Endothelial cell (in vitro differentiated cells): ENCODE measurements at places on chromosomes 16 and 17.

GRCh38 chr17:68231541-68231940, 16.3 kb upstream of the AMZ2 start:
- no peak for DNase-seq

DNA sequence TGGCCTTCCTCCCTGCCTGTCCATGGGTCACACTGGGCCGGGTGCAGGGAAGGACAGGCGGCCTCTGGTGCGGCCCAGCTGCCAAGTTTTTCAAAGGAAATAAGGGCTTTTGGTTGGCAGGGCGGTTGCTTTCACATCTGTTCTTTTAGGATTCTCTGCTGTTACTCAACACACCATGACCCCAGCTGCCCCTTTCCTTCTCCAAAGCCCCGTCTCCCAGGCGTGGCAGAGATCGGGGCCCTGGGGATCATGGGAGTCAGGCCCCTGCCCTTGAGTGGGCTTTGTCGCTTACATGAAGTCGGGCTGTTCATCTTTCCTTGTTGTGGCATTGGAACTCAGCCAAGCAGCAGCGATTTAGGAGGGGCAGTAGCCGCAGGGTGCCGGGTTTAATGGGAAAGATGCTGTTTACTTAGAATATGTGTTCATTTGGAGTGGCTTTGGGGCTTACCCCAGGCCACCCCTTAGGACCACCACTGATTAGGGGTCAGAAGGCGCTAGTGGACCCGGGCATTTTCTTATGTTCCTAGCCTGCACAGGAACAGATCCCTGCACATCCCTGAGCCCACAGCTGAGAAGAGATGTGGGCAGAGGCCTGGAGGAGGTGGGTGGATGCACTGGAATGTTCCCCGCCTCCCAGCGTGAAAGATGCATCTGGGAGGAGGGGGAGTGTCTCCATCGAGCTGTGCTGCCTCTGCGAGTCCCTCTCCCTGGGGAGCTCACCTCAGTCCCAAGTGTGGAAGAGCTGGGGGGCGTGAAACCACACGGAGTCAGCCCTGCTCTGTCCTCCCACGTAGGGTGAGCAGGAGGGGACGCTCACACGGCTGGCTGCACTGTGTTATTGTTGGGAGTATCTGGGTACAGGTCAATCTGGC, 6.8 kb upstream of the ADCY7 start:
- no peak for DNase-seq

- no peak for DNase-seq
These were observed 4.7 kb upstream of the AANAT start for GRCh38 chr17:76462556-76463290.

DNA sequence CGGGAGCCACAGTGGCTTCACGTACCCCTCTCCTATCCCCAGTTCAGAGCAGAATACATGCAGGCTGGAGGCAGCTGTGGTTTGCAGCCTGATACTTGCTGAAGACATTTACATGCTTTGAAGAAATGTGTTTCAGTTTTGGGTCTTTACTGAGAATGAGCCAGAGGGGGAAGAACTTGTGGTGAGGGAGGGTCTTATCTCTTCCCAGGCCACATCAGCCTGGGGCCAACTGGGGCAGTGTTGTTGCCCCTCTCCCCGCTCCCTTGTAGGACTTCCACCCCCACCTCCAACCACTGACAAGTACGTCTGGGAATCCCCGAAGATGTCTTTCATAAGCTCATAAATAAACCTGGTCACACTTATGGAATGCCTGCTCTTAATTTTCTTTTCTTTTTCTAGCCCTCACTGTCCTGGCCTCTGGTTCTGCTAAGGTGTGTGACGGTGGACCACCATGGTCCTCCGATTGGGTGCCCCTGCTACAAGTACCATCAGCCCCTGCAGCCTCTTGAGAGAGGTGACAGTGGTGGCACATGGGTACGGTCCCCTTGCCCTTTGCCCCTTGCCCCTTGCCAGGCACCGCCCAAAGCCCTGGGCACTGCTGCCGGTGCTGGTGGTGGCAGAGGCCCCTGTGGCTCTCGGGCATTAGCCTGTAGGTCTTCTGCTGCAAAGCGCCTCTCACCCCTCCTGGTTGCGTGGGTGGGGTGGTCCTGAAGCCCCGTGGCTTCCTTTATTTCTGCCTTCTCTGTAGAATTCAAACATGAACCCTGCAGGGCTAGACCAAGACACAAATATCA, 144.8 kb upstream of the RPH3AL start:
- DNase-seq, result no peak

DNA sequence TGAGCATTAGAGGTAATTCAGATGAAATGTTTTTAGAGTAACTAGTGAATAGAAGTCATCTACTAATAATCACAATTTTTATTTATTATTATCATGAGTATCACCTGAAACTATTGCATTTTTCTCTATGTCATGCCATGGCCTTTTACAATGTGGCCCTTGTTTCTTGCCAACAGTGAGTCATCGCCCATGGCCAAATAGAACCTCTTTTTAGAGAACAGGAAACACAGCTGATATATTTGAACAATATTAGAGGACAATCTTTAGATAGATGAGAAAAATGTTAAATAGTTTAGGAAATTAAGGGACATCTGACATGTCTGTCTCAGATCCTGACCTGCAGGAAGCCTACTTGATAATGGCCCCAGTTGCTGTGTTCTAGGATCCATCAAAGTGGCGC, 1584.4 kb upstream of the GOT2 start:
- no peak for DNase-seq

DNA sequence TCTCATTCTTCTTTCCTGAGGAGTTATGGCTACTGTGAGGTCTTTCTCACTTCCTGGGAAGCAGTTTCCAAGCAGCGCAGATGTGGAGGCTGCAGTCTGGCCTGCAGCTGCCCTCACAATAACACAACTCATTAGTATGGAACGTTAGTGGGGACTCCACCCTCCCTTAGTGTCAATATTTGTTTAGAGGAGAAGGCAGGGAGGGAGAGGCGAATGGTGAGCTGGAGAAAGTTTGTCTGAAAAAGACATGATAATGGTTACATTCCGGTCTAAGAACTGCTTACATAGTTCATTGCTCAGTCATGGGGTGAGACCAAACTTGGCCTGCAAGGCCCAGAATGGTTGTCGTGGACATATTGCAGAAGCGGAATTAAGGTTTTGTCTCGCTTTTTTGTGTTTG, 170.2 kb downstream of the HS3ST3B1 start:
- DNase-seq, result no peak

GRCh38 chr16:6146874-6147425, 1049.4 kb upstream of the EEF2KMT start:
- no peak for DNase-seq

DNA sequence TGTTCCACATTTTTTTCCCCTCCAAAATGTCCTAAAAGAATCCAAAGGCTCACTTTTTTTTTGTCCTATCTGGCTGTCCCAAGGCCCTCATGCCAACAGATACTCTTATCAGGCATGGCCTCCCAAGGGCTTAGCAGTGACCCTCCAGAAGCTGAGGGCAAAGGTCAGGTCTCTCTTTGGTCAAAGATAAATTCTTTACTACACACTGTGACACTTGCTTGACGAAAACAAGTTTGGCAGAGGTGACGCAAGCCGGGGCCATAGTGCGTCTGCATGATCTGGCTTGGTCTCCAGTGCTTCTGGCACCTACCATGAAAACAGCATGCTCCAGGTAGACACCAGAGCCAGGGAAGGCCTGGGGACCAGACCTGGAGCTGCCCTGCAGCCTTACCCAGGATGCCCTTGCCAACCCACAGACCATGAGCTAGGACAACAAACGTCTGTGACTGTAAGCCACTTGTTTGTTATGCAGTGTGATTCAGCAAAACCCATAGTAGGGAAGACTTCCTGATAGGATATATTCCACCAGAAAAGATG, 48.5 kb upstream of the IRF8 start:
- no peak for DNase-seq

GRCh38 chr17:47201166-47201565, 8.0 kb upstream of the MYL4 start:
- no peak for DNase-seq

- no peak for DNase-seq
These were observed 255.9 kb downstream of the CEP112 start for GRCh38 chr17:65936013-65936412.

GRCh38 chr16:25107466-25107792, 4.1 kb upstream of the LCMT1 start:
- DNase-seq, result no peak

DNA sequence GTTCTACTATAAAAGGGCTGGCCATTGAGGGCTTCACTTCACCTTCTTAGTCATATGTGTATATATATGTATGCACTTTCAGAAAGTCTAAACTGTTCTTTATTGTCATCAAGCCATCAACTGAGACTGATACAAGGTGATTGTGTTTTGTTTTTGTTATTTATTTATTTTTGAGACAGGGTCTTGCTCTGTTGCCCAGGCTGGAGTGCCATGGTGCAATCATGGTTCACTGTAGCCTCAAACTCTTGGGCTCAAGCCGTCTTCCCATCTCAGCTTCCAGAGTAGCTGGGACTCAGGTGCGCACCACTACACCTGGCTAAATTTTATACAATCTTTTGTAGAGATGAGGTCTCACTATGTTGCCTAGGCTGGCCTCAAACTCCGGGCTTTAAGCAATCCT, 5.6 kb downstream of the ZNRF1 start:
- DNase-seq, result no peak

- peak; percentile 40 for DNase-seq
These were observed 517 bp downstream of the RUNDC1 start for GRCh38 chr17:42980766-42981397.

- DNase-seq, result no peak
These were observed 40.8 kb upstream of the NKD1 start for GRCh38 chr16:50507397-50507796.

DNA sequence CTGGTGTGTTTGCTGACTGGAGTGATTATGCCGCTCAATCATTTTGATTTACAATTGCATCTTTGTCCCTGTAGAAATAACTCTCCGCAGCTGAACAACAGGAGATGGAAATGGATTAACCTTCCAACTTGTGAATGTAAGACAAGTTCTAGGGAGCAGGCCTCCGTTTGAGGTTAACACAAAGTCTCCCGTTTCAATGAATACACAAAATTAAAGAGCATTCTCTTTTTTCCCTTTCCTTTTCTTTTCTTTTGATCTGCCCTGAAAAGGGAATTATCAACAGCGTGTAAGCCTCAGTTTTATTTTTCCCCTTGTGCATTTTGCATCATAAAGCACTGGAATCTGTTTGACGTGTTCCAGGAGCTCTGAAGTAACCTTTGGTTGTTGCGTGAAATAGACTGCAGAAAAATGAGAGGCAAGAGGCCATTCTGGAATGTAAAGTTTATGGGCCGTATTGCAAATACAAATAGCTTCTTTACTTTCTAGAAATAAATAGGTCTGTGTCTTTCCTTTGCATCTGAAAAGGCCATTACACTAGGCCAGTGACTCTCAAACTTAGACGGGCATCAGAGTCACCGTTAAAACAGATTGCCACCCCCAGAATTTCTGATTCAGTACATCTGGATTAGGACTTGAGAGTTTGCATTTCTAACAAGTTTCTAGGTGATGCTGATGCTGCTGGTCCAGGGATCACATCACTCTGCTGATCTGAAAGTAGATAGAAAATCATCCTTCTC, 164.7 kb downstream of the ZNF18 start:
- DNase-seq, result no peak

GRCh38 chr17:66268247-66268927, 34.0 kb upstream of the PRKCA start:
- DNase-seq, result no peak

GRCh38 chr17:37667039-37667438, 23.8 kb upstream of the DDX52 start:
- no peak for DNase-seq

GRCh38 chr17:56262803-56263202, 109.5 kb downstream of the ANKFN1 start:
- no peak for DNase-seq

DNA sequence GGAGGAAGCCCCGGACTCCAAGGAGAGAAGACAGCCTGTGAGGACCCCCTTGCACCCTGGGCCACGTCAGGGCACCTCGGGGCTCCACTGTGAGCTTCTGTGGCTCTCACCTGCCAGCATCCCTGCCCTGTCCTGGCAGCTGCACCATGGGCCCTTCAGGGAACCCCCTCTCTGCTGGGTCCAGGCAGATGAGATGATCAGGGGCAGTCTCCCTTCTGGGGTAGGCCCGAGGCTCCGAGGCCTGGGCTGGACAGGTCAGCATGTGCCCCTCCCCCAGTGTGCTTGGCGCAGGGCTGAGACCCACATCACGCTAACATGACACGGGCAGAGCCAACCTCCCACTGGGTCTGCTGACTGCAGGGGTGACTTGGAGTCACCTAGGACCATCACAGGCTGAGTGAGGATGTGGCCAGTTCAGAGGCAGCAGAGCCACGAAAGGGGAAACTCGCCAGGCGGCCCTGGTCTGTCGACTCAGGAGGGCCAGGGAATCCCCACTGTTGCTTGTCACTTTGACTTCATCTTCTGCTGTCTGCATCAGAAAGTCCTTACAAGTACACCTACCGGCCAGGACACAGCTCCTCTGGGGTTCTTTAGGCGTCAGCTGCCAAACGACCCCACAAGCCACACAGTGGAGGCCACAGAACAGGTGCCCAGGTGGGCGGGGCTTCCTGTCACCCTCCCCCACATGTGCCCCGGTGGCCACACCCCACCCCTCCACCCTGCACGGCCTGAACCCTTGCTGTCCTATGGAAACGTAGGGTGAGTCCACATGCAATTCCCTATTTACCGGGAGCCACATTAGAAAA, 2.2 kb downstream of the GALNS start:
- no peak for DNase-seq
